ENCODE measurements at places on chromosomes 2 and 18.
A peak's percentile ranks its signal among the peaks of the same experiment; 100 is the strongest.

DNA sequence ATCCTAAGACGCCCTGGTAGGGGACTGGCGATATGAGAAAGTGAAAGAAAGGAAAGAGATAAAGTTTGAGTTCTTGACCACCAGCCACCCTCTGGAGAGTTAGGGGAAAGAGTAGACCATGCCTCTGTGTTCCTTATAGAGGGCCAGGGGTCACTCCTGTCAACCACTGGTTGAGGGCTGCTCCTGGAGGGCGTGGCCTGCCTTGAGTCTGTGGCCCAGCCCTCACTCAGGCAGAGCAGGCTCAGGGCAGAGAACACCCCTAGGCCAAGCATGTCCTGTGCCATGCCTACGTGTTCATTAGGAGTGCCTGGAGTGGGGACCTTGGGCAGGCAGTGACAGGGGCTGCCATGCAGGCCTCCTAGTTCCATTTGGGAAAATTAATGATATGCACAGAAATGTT is 161.1 kb upstream of the EPB41L3 start:
- no peak for DNase-seq

- DNase-seq, result no peak
Measured at GRCh38 chr2:190335225-190335559, 8.2 kb upstream of the INPP1 start.

DNA sequence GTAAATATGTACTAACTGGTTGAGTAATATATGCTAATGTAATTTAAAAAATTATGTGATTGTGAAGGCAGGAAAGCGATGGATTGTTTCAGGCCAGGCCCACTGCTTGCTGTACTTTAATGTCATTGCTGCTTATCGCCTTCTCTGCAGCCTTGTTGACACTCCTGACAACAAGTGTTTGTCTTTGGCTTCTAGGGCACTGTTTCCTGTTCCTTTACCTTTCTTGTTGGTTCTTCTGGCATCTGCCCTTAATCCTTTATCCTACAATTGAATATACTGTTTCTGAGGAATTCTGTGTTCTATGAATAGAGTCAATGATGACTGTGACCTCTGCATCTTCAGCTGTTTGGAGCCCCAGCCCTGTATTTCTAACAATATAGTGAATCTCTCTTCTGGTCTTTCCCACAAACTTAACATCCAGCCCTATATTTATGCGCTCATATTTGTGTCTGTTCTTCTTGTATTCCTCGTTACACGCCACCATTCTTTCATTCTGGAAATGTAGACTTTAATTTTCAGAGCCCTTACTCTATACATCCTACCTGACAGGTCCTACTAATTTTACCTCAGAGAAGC is 17.6 kb downstream of the ACSL3 start:
- DNase-seq, result no peak

GRCh38 chr2:207311316-207312005 is 145.7 kb upstream of the KLF7 start:
- peak; percentile 91 for DNase-seq

DNA sequence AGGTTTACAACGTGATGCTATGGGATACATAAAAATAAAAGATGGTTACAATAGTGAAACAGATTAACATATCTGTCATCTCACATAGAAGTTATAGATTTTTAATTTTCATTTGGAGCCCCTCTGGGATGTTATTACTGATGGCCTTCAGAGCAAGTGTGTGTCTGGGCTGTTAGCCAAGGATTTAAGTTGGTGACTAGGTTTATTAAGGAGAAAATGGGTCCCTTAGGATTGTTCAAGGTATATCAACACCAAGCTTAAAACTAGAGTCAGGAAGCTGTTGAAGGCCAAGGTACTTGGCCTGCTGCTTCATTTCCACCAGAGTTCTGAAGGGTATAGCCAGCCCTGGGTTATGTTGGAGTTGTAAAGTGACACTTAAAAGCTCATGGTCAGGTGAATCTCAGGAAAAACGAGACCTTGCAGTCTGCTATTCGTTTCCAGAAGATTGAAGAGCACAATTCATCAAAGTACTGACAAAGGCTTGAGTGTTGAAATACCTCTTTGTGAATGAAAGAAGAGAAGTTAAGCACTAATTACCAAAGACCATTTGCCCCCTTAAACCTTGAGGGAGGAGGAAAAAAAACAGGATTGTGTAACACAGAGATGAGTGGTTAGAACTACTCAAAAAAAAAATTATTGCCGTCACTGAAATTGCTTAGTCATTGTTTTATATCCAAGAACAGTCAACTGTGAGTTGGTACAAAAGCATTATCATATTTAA is 48.4 kb downstream of the MAP2 start:
- DNase-seq, result peak; percentile 19

DNA sequence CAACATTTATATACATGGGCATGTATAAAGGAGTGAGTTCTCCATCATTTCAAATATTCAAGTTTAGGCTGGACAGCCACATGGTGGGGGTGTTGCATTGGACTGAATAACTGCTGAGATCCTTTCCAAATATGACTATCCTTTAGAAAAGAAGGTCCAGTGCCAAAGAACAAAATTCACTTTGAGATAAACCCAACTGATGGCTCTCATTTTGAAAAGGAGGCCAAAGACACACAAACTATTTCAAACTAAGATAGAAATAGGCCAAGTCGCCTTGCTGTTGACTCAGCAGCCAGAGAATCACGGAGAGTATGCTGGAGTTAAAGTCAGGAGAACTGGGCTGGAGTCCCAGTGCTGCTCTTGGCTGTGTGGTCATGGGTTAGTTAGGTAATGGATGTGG is 204.5 kb upstream of the LRATD1 start:
- DNase-seq, result no peak
